Glutamatergic neuron (in vitro differentiated cells): ENCODE measurements at places on chromosomes 16 and 17.

- DNase-seq: no peak
These were observed 74.8 kb downstream of the SLC39A11 start for GRCh38 chr17:73017658-73018057.

- DNase-seq: no peak
These were observed 29.3 kb downstream of the ABAT start for GRCh38 chr16:8703693-8704092.

DNA sequence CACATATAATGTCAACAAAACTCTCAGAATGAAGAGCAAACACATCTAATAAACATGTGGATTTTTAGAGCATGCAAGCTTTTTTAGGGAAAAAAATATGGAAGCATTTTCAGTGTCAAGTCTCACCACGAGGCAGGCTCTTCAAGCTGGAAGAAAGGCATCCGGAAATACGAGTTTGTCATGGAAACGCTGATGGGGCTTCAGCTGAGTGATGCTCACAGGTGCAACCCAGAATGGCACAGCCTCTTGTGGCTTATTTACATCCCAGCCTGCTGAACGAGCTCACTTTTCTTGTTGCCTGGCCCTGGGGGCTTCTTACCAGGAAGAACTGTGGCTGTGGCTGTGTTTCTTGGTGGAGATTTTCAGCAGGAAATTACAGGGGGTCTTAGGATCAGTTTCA lies 24.1 kb upstream of the DYNLL2 start:
- no peak for DNase-seq

- DNase-seq: no peak
These were observed 15.2 kb upstream of the CA4 start for GRCh38 chr17:60134396-60135150.
